Keratinocyte (primary cell): ENCODE measurements at places on chromosomes 12 and 14. TPM values are rescaled to one million over a fixed set of nuclear protein-coding genes. Genes with fewer than 3 reads are reported as not detected.
A peak's percentile ranks its signal among the peaks of the same experiment; 100 is the strongest.

The CRACR2A gene
- polyA plus RNA-seq = 0.30 to 0.46 TPM (median 0.31 TPM) in 3 replicates

GRCh38 chr12:132414634-132415326 lies 75.2 kb upstream of the FBRSL1 start:
- H3K27ac ChIP-seq = no peak overlapping the region
- H3K4me1 ChIP-seq = no peaks in the 10 kb centered on the region
- H3K4me3 ChIP-seq = no peak overlapping the region
- H3K27me3 ChIP-seq = peaks cover 22% of the 10 kb centered on the region

DNA sequence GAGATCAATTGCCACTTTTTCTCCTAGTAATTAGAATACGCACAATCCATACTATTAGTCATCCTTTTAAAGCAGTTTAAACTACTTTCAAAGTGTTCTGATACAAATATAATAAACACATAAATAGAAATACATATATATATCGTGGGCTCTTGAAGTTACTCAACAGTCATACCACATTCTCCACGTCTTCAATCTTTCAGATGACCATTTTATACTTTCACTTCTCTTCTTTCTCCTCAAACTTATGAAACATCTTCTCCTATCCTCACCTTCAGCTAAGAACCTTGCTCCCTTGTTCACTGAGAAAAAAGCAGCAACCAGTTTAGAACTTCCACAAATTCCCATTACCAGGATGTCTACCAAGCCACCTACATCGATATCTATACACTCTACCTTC lies 19.2 kb downstream of the CEP290 start:
- H3K27me3 ChIP-seq = no peaks in the 10 kb centered on the region
- no peak for DNase-seq
- H3K27ac ChIP-seq = no peak overlapping the region
- H3K4me1 ChIP-seq = no peaks in the 10 kb centered on the region
- no peaks in the 10 kb centered on the region for H3K36me3 ChIP-seq

GRCh38 chr14:69241577-69241976 lies 18.4 kb upstream of the GALNT16 start:
- H3K4me3 ChIP-seq = no peak overlapping the region
- H3K27ac ChIP-seq = no peak overlapping the region
- no peak for DNase-seq
- no peaks in the 10 kb centered on the region for H3K4me1 ChIP-seq
- peaks cover 25% of the 10 kb centered on the region for H3K36me3 ChIP-seq

DNA sequence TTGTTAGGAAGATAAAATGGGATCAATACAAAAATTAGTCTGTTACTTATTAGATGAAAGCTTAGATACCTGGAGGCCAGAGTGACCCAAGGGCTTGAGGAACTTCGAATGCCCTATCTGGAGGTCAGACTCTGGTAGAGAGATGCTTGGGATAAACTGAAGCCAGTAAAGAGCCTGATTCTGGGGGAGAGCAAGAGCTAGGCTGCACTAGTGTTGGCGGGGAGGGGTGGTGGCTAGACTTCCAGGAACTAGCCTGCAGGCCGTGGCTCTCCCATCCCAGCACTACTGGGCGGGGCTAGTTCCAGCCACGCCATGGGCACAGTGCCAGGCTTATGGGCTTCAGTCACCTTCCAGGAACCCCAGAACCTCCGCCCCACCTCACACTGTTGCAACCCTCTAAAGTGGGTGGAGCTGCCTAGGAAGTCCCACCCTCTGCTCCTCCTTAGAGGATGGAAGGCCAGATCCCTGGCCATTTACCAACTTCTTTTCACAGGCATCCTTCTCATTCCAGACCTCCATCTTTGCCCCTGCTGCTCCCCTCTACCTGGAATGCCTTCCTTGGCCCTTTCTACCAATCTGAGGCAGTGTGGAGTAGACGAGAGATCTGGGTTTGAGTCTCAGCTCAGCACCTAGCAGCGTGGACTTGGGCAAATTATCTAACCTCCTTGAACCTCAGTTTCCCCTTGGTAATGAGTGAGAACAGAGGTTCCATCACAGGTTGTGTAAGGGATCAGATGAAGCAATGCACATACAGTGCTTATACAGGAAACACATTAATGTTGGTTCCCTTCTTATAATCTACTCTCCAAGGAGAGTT lies 6.3 kb upstream of the NFE2 start:
- H3K27ac ChIP-seq = no peak overlapping the region
- H3K4me3 ChIP-seq = no peak overlapping the region
- H3K36me3 ChIP-seq = no peaks in the 10 kb centered on the region
- H3K4me1 ChIP-seq = peaks cover 15% of the 10 kb centered on the region

DNA sequence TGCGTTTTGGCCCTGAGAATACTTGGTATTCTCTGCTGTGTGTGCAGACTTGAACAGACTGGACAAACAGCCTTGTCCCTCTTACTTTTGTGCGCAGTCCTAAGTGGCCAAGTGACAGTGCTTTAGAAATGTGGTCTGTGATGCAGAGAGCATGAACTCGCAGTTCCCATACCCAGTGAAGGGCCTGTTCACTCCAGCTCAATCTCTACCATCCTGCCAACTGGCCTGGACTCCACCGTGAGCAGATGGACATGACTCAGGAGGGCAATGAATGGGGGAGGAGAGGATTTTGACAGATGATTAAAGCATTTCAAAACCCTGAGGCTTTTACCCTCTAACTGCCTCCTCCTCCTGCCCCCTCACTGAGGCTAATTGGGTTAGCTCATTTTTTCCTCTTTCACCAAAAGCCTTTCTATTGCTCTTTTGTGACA lies 62.5 kb upstream of the PYGL start:
- H3K4me1 ChIP-seq = no peaks in the 10 kb centered on the region
- no peak overlapping the region for H3K4me3 ChIP-seq
- no peaks in the 10 kb centered on the region for H3K36me3 ChIP-seq
- peaks cover 10% of the 10 kb centered on the region for H3K27me3 ChIP-seq
- DNase-seq = no peak
- no peak overlapping the region for H3K27ac ChIP-seq

DNA sequence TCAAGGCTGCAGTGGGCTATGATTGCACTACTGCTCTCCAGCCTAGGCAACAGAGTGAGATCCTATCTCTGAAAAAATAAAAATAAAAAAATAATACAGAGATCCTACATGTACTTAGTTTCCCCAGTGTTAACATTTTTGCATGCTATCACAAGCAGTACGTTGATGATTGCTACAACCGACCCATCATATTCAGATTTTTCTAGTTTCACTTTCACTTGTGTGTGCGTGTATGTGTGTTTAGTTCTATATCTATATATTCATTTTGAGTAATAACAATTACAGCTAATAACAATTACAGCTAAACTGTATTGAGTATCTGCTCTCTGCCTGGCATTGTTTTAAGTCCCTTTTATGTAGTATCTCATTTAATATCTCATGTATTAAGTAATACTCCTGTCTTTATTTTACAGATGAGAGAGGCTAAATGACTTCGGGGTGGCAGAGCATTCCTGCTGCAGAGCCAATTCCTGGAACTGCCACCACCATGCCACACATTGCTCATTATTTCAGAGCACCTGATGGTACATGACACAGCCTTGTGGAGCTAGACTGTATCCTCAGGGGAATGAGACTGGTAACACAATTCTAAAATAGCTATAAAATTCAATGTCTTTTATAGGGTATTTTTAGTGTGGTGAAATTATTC lies 153.1 kb downstream of the BCAT1 start:
- no peaks in the 10 kb centered on the region for H3K27me3 ChIP-seq
- no peak overlapping the region for H3K27ac ChIP-seq
- H3K4me1 ChIP-seq = no peaks in the 10 kb centered on the region
- peak overlapping the region; percentile 53 for H3K4me3 ChIP-seq
- no peaks in the 10 kb centered on the region for H3K36me3 ChIP-seq
- DNase-seq = no peak

GRCh38 chr12:82833481-82833880 lies 146.8 kb downstream of the TMTC2 start:
- DNase-seq = no peak
- H3K4me1 ChIP-seq = peaks cover 6% of the 10 kb centered on the region
- no peaks in the 10 kb centered on the region for H3K36me3 ChIP-seq
- no peaks in the 10 kb centered on the region for H3K27me3 ChIP-seq

GRCh38 chr12:120539303-120539702 lies 5.1 kb downstream of the RNF10 start:
- peaks cover 38% of the 10 kb centered on the region for H3K4me1 ChIP-seq
- peaks cover 9% of the 10 kb centered on the region for H3K36me3 ChIP-seq
- H3K27me3 ChIP-seq = no peaks in the 10 kb centered on the region
- H3K27ac ChIP-seq = peak overlapping the region; percentile 19

The CD9 gene
- polyA plus RNA-seq = 922 to 1,166 TPM (median 1,084 TPM) in 3 replicates

GRCh38 chr12:24780697-24781368 lies 168.1 kb downstream of the BCAT1 start:
- H3K4me3 ChIP-seq = no peak overlapping the region
- no peaks in the 10 kb centered on the region for H3K36me3 ChIP-seq
- no peaks in the 10 kb centered on the region for H3K27me3 ChIP-seq
- H3K4me1 ChIP-seq = no peaks in the 10 kb centered on the region
- no peak for DNase-seq
- no peak overlapping the region for H3K27ac ChIP-seq

DNA sequence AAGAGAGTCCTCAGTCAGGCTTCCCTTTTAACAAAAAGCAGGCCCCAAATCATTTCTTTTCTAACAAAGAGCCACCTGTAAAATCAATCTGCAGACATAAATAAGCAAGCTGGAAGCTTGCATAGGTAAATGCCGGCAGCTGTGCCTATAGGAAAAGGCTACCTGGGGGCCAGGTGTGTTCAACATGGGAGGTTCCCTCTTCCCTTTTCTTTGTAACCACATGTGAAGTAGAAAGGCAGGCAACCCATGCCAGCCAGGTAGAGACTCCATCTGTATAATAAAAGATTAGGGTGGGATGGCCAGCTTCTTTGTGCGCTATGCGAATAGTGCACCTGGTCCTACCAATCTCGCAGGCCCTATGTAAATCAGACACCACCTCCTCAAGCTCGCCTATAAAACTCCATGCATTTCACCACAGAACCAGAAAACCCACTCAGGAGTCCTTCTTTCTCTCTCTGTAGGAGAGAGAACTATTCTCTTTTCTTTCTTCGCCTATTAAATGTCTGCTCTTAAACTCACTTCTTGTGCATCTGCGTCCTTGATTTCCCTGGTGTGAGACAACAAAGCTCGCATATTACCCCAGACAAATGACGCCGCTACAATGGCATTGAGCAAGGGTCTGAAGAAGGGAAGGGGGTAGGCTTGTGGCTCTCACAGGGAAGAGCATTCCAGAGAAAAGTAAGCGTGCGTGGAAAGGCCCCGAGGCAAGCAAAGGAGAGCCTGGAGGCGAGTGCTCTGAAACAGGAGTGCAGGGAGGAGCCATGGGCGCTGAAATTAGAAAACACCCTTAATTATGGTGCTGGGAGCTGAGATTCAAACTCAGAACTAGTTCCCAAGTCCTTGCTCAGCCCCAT lies 67.2 kb downstream of the TTC9 start:
- H3K27ac ChIP-seq = no peak overlapping the region
- H3K27me3 ChIP-seq = no peaks in the 10 kb centered on the region
- no peaks in the 10 kb centered on the region for H3K36me3 ChIP-seq
- no peak for DNase-seq

The CCER1 gene
- polyA plus RNA-seq = not detected in 3 replicates

The FOXN4 gene
- not detected in 3 replicates for polyA plus RNA-seq

DNA sequence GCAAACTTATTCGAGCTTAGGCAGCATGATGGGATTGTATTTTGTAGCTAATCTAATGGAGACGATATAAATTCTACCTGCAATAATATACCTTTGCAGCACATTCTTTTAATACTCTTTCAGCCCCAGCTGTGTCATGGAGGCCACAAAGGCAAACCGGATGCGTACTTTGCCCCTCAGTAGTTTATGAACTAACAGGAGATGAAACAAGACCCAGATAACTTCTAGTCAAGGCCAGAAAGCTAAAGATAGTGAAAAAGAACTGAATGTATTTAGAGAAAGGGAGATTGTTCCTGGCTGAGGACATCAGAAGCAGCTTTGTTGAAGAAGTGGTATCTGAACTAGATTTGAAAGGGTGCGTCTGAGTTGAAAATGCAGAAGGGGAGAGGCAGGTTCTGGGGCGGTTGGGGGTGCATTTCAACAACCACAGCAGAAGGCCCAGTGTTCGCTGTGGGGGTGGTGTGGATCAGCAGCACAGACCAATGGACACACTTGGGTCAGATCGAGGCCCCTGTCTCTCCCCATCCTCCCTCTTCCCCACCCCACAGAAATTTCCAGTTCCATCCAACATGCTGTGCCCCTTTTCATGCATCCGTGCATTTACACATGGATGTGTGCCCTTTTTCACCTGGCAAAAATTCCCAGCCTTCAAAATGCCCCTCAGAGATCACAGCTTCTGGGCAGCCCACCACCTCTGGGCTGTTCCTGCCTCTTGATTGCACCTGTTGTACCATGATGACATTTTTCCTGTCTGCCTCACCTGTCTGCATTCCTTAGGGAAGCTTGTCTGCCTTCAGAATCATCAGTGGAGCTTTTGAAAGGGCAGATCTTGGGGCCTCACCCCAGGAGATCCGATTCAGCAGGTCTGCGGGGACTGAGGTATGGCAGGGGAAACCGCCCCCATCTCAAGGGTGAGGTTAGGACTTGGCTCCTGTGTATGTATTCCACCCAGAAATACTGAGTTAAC lies 2.2 kb downstream of the ZNF839 start:
- peaks cover 8% of the 10 kb centered on the region for H3K36me3 ChIP-seq
- no peak overlapping the region for H3K4me3 ChIP-seq
- H3K27ac ChIP-seq = no peak overlapping the region
- H3K4me1 ChIP-seq = peaks cover 27% of the 10 kb centered on the region
- no peak for DNase-seq

The PTPN21 gene
- polyA plus RNA-seq = 5.5 to 7.5 TPM (median 7.4 TPM) in 3 replicates

The TAMALIN gene
- polyA plus RNA-seq = 0.54 to 0.86 TPM (median 0.56 TPM) in 3 replicates

DNA sequence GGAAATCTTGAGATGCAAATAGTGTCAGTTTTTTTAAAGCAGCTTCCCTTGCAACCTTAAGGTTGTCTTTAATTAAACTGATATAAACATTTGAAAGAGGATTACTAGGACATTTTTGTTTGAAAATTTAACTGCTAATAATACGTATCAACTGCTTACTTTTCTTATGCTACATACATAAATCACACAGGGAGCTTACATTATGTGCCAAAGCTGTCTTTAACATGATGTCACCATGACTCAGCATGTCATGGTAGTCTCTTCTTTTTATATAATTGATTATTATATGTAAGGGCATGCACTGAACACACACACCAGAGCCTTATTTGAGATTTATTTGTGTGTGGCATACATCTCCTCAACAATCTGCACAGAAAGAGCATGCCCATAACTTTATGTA lies 63.0 kb upstream of the PTHLH start:
- H3K27me3 ChIP-seq = no peaks in the 10 kb centered on the region
- no peak overlapping the region for H3K4me3 ChIP-seq
- peaks cover 41% of the 10 kb centered on the region for H3K4me1 ChIP-seq

GRCh38 chr12:103373088-103373523 lies 122.7 kb downstream of the C12orf42 start:
- DNase-seq = no peak
- no peaks in the 10 kb centered on the region for H3K36me3 ChIP-seq
- no peaks in the 10 kb centered on the region for H3K27me3 ChIP-seq
- H3K4me3 ChIP-seq = no peak overlapping the region

The SERPINA9 gene
- 0.05 TPM in 1 of 3 replicates, not detected in the others for polyA plus RNA-seq

The CLEC1B gene
- polyA plus RNA-seq = not detected in 3 replicates

- H3K36me3 ChIP-seq = no peaks in the 10 kb centered on the region
- H3K4me1 ChIP-seq = no peaks in the 10 kb centered on the region
- DNase-seq = no peak
- H3K27me3 ChIP-seq = no peaks in the 10 kb centered on the region
Measured at GRCh38 chr14:23436327-23437132, 1.1 kb upstream of the MYH7 start.
